ENCODE measurements at places on chromosomes 1 and 21. TPM values are rescaled to one million over a fixed set of nuclear protein-coding genes. Genes with fewer than 3 reads are reported as not detected.

- no peak for DNase-seq
These were observed 48.9 kb downstream of the PRKCZ start for GRCh38 chr1:2098839-2099785.

- DNase-seq, result peak; percentile 21
These were observed 447 bp downstream of the RUNX3 start for GRCh38 chr1:24929398-24930259.

GRCh38 chr1:233735331-233735730, 121.4 kb downstream of the KCNK1 start:
- DNase-seq, result no peak

- no peak for DNase-seq
These were observed 7.7 kb downstream of the IGSF8 start for GRCh38 chr1:160090760-160091159.

Gene GNAT2
- total RNA-seq, result not detected

Gene GPR25
- not detected for total RNA-seq

Gene TRIM67
- 0.58 TPM for total RNA-seq

Gene ACTN2
- not detected for total RNA-seq

Gene CACYBP
- 207 TPM for total RNA-seq

Gene SAMD11
- 0.63 TPM for total RNA-seq

Gene FCRL6
- not detected for total RNA-seq

Gene SLC9C2
- not detected for total RNA-seq

Gene YOD1
- total RNA-seq, result 11.9 TPM

Gene CLK2
- total RNA-seq, result 57.5 TPM

Data from Caco-2 (cell line).